ENCODE measurements at places on chromosomes 4 and X. TPM values are rescaled to one million over a fixed set of nuclear protein-coding genes. Genes with fewer than 3 reads are reported as not detected.

- no peak for DNase-seq
Measured at GRCh38 chr4:163447481-163447880, 26.1 kb downstream of the TKTL2 start.

- peak; percentile 53 for DNase-seq
Measured at GRCh38 chr4:127370604-127371003, 262.2 kb upstream of the INTU start.

- peak; percentile 26 for DNase-seq
Measured at GRCh38 chrX:7996414-7996813, 69.2 kb upstream of the PNPLA4 start.

GRCh38 chr4:94577136-94577535 lies 125.4 kb downstream of the PDLIM5 start:
- DNase-seq = peak; percentile 18

DNA sequence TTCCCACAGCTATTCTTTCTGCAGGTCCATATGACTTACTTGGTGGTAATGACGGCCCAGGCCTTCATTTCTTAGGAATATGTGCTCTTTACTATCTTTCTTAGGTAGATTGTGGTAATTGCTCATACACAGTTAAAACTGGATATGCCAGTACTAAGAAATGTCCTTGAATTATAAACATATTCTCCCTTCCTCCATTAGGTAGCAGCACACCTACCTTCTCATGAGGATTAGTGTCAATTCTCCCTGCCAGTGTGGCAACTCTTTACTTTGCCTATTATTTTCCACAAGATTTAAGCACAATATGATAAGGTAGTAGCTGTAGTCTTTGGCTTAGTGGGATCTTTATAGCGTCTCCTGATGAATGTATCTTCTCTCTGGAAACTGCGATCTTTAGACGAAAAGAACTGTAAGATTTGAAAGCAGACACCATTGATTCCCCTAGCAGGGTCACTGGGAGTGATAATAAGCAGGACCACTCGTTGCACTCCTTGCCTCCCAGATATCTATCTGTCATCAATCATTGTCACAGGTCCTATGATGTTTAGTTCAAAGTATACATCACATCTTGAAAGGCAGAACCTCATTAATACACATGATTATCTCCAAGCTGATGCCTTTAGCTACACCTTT lies 1240.7 kb downstream of the C4orf33 start:
- peak; percentile 22 for DNase-seq

GRCh38 chr4:183260491-183261151 lies 59.5 kb downstream of the CLDN22 start:
- no peak for DNase-seq

DNA sequence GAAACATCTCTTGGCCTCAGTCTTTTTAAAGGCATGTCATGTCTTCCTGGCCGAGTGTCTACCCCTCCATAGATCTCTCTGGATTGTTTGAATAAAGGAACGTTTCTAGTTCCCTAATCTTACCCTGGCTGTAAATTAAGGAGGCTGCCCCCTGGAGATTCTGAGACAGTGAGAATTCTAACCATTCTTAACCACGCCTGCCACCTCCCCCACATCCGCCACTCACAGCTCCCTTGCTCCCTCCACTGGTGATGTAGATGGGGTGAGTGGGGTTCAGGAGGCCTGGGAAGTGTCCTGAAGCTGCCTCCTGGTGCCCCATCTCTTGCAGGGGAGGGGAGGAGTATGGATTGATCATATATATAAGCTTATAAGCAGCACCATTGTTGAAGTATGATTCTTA lies 48.0 kb upstream of the TRIM2 start:
- no peak for DNase-seq

NAP1L2 gene
- 0.60 TPM for total RNA-seq

TMEM271 gene
- total RNA-seq = not detected

ENPEP gene
- not detected for total RNA-seq

AADAT gene
- total RNA-seq = 5.6 TPM

TMEM35A gene
- not detected for total RNA-seq

Measured in A172 (cell line).